ENCODE measurements at places on chromosomes 6 and 20.

DNA sequence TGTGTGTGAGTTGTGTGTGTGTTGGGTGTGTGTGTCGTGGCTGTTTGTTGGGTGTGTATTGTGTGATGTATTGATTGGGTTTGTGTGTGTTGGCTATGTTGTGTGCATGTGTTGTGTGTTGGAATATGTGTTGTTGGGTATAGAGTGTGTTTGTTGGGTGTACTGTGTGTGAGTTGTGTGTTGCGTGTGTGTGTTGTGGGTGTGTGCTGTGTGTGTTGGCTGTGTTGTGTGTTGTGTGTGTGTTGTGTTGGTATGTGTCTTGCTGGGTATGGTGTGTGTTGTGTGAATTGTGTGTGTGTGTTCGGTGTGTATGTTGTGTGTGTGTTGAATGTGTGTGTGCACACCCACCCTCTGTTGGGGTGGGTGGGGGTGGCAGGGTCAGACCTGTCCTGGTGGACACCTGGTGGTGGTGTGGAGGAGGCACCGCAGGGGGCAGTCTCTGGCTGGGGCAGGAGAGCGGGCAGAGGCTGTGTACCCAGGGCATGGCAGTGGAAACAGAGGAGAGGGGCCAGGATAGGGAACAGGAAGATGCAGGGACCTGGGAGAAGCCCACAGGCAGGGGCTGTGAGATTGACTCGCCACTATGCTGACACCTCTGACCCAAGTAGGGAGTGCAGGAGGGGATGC, 25.5 kb upstream of the PXDC1 start:
- DNase-seq = peak; percentile 38

DNA sequence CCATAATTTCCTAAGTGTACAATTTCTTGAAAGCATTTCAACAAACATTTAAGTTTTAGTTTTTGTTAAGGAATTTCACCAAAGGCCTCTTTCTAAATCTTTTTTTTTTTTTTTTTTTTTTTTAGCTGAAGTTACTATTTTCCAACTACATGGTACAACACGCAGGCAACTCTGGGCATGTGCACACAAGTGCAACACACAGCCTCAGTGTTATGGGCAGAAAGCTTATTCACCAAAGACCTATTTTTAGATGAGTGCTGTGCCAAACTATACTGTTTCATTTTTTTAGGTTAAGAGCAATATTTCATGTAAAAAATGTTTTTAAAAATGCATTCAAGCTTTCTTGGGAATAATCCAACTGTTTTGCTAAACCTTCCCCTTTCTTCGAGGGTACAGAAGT, 42.0 kb upstream of the MAP3K4 start:
- no peak for DNase-seq

GRCh38 chr6:159446340-159446739, 246.7 kb downstream of the SOD2 start:
- no peak for DNase-seq

GRCh38 chr20:45218636-45219035, 2.5 kb upstream of the SEMG2 start:
- DNase-seq = no peak

DNA sequence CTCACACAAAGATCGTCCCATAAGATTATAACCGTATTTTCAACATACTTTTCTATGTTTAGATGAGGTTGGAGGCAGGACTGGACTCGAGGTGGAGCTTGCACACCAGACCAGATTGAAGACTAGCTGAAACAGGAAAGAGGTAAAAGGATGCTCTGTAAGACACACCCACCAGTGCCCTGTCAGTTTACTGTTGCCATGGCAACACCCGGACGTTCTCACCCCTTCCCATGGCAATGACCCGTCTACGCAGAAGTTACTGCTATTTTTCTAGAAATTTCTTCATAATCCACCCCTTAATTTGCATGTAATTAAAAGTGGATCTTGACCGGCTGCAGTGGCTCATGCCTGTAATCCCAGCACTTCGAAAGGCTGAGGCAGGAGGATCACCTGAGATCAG, 13.6 kb upstream of the SRSF6 start:
- peak; percentile 30 for DNase-seq

GRCh38 chr20:33554914-33555420, 65.1 kb downstream of the CBFA2T2 start:
- peak; percentile 81 for DNase-seq

- no peak for DNase-seq
Measured at GRCh38 chr6:53750052-53750650, 44.7 kb upstream of the LRRC1 start.

GRCh38 chr6:26183237-26183580, 96.0 kb downstream of the HFE start:
- DNase-seq = no peak

DNA sequence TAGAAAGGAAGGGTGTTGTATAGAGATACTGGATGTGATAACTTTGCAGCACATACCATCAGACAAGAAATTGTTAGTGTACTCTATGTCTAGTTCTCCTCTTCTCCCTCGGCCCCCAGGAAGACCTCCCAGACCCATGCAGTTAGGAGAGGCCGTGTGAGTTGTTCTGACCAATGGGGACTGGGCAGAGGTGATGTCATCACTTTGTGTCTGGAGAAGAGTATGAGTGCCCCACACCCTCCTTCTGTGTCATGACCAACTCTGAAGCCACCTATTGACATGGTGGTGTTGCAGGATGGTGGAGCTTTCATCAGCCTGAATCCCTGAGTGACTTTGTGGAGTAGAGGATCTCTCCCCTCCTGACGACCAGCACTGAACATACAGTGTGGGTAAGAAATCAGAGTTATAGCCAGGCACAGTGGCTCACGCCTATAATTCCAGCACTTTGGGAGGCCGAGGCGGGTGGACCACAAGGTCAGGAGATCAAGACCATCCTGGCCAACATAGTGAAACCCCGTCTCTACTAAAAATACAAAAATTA, 72.2 kb downstream of the IPCEF1 start:
- no peak for DNase-seq

Measured in NCI-H82 (cell line).